Fibroblast of gingiva (primary cell): ENCODE measurements at places on chromosomes 16 and 17.

DNA sequence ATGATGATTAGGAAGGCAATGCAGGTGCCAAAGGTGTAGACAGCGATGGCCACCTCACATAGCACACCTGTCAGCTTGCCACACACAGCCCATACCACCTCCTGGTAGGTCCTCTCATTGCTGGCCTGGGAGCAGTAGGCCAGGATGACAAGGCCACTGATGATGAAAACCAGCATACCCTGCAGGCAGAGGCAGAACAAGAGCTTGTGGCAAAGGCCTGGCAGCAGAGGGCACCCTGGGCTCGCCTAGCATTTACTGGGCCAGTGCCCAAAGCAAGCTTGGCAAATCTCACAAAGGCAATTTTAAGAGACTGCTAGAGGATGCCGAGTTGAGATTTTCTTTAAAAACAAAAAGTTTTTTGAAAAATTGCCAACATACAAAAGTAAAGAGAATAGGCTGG, 5.9 kb downstream of the SLC38A7 start:
- DNase-seq: peak; percentile 77

GRCh38 chr17:72862276-72862999, 230.1 kb downstream of the SLC39A11 start:
- DNase-seq: no peak

DNA sequence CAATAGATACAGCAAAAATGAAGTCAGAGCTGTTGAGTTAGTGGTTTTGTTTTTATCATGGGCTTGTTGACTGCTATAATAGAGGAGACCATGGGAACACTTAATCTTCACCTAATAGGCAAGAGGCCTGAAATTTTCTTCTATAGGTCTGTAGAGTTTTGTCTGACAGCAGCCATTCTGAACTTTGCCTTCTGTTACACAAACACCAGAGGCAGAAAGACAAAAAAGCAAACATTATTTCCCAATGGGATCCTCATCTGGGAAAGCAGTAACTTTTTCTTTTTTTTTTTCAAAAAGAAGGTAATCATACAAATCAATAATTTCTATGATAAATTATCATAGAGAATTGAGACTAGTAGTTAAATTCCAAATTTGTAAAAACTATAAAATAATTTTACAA, 494.1 kb downstream of the TOX3 start:
- DNase-seq: no peak

DNA sequence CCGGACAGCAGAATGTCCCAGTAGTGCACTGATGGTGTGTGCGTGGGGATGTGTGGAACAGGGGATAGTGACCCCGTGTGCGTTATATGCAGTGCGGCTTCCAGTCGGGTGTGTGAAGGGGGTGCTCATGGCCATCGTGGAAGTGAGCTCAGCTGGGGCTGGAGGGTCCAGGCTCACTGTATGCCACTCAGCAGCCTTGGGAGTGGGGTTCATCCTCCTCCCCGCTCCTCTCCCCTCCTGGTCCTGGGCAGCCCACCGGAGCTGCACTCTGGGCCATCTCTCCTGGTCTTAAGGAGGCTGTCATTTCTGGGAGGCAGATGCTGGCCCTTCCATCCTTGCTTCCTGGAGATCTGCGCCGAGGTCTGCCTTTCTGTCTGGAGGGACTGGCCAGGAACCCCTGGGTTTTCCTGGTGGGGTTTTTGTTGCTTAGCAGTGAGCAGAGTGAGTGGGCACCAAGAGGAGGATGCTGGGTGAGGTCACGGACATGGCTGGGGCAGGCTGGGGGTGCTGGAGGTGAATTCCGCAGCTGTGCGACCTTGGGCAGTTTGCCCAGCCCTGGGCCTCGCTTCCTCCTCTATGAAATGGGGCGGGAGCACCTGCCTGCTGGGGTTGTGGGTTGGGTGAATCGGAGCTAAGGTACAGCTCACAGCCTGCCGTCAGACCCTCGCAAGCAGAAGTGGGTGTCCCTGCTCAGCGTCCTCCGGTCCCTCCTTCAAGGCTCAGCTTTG, 164.1 kb downstream of the SEC14L1 start:
- DNase-seq: no peak

DNA sequence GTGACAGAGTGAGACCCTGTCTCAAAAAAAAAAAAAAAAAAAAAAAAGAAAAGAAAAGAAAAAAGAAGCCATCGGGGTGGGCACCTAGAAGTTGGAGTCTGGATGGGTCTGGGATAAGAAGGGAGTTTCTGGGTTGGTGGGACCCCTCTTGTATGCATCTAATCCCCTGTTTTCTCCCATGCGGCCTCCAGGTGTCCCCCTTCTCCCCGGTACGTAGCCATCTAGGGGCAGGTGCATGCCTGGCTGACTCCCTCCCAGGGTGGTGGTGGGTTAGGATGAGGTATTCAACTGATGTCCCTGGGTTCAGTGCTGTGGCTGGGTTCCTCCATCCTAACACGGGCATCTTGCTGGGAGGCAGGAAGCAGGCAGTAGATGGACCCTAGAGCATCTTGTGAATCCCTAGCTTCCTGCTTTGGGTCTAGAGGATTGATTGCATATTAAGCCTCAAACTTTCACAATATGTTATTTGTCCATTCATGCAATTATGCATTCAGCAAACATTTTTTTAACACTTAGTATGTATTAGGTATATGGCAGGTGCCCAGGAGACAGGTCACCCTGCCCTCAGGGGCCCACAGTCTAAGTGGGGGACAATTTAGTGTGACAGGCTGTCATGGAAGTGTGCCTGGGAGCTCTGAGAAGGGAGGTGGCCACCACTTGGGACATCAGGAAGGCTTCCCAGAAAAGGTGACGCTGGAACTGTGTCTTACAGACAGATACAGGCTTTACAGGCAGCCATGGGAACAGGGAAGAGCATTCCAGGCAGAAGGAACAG, 13.1 kb downstream of the FMNL1 start:
- DNase-seq: no peak

DNA sequence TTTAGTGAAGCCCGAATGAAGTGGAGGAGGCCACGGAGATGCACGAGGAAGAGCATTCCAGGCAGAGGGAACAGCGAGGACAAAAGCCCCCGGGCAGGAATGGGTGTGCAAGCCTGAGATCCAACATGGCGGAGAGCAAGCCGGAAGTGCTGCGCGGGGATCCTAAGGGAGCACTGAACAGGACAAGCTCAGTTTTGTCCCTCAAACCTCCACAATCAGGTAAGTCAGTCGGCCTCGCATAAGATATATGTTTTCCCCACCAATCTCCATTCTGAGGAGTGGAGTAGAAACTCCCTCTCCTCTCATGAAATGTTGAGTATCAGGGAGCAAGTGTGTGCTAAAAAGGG, 32.9 kb upstream of the USP22 start:
- DNase-seq: no peak

DNA sequence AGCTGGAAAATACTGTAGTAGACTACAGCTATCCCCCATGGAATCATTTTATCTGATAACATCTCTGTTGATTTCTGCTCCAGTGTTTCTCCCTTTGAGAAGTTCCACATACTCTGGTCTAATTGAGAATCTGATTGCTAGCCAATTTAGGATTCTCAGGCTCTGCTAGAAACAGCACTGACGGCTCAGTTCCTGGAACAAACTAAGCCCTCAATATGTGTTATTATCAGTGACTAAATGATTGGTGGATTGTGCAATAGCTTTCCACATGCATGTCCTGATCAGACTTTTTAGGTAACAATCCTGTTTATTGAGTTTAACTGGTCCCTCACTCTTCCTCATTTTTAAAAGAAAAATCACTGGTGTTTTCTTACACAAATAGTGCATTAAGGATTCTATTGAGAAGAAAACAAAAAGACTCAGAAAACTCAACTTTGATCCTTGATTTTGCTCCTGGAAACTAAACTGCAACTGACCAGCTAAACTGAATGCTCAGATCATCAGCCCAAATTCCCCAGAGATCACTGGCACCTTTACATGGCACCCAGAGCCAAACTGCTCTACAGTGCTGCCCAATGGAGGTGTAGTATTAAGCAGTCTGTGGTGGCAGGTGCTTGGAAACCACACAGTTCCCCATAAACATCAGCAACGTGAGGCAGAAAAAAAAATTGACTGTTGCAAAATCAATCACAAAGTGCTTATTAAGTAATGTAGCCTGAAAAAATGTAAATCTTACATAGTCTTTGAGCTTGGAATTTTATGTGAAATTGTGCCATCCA, 423.7 kb downstream of the TOX3 start:
- DNase-seq: no peak

DNA sequence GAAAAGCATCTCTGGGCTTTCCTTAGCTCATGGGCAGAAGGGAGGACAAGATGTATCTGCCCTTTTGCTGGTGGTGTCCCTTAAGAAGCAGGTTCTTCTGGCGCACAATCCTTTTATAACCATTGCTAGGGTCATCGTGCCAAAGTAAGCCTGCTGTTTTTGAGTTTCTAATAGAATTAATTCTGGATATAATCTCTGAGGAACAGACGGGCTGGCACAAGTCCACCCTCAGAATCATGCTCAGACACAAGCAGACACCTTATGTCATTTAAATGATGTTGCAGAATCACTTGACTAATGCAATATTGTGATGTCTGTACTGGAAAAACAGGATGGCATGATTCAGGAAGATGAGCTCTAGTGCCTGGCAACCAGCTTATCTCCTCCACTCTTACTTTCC, 18.8 kb upstream of the MMD start:
- no peak for DNase-seq

GRCh38 chr17:5500589-5501391, 14.4 kb downstream of the MIS12 start:
- peak; percentile 81 for DNase-seq

GRCh38 chr16:49698931-49699840, 156.7 kb downstream of the ZNF423 start:
- DNase-seq: peak; percentile 31

- DNase-seq: no peak
Observed at GRCh38 chr16:24139282-24139681, 116.9 kb upstream of the CACNG3 start.

DNA sequence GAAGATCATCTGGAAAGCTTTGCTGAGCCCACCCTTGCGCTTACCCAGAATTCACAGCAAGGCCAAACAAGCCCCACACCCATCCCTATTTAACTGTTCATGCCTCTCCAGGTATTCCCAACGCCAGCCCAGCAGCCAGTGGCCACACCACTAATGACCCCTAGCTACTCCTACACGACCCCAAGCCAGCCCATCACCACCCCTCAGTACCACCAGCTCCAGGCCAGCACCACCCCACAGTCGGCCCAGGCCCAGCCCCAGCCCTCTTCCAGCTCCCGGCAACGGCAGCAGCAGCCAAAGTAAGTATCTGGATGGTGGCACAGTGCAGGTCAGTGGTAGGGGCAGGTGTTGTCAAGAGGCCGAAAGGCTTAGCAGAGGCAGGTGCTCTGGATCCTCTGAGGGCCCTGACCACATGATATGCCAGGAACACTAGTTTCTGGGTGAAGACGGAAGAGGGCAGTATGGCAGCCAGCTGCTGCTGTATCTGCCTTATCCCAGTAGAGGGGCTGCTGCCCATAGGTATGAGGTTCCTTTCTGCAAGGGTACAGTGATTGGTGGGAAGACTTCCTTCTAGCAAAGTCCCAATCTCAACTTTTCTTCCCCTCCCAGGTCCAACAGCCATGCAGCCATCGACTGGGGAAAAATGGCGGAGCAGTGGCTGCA, 10.7 kb downstream of the PROCA1 start:
- no peak for DNase-seq

DNA sequence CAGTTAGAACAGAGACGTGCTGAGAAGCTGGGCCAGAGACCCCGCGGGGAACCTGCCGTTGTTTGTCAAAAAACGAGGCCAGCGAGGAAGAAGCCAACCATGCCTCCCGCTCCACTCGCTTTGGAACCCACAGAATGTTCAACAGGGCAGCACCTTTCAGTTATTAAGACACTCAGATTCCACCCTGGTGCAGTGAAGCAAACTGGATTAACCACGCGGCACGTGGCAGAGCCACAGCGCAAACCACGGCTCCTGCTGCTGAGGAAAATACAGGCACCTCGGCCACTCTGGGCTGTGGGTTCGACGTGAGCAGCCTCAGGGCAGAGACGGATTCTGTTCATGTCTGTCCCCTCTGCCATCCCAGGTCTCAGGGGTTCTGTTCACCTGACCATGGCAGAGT, 24.4 kb downstream of the ALOX15 start:
- DNase-seq: no peak

DNA sequence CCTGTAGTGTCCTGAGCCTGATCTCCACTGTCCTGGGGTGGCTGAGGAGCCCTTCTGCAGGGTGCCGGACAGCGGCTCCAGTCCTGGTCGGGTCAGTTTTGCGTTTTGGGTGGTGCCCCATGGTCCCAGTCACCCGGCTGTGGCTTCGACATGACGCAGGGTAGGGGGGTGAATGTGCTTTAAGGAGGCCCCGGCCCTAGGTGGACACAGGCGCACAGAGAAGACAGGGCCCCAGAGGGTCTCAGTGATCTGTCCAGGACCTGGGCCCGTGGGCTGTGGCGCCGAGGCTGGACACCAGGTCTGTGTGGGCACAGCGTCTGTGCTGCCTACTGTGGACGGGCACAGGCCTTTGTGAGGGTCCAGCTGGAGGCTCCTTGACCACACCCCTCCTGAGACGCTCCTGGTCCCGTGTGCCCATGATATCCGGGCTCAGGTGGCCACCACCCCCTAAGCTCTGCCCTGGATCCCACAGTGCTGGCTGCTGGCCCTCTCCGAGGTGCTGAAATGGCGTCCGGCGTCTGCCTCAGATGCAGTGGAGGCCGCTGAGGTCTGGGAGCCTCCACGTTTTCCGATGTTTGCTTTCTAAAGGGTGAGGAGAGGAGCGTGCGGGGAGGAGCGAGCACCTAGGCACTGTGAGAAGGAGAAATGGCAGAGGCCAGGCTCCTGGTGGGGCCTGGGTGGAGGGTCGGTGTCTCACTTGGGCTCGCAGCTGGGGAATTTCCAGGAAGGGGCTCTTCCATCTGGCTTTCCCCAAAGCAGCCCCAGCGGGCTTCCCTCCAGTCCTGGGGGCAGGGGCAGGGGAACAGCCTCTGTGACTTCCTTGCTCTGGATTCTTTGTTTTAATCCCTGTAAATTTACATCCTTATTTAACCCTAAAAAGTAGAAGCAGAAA, 56.1 kb upstream of the ACSF3 start:
- DNase-seq: no peak

DNA sequence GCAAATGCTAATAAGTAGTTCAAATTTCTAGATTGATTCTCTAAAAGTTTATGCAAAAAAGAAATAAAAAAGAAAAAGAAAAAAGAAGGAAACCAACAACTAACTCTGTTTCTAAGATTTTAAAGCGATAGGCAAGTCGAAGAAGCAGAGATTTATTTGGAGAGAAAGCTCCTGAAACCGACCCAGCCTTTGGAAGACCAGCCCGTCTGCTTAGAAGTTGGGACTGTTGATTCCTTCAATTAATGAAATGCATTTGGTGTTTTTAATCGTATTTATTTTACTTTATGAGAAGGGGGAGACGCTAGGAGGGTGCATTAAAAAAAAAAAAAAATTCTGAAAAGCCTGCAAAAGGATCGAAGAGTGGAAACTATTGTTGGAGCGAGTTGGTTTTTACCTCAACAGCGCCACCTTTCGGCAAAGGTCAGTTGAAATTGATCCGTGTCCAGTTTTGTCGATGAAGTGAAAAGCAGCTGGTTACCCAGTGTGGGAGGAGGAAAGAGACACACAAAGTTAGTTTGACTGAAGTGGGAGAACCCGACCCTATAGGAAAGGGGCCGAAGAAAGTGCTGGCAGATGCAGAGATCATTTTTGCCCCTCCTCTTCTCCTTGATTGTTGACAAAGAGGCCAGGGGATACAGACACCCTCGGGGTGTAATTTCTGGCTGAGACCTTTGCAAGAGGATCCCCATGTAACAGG, 1.5 kb upstream of the MAF start:
- DNase-seq: peak; percentile 60

- DNase-seq: no peak
Observed at GRCh38 chr17:36197387-36197703, 787 bp upstream of the CCL3L1 start.

- no peak for DNase-seq
Observed at GRCh38 chr17:56445692-56446411, 147.6 kb upstream of the NOG start.

GRCh38 chr16:49844359-49844758, 11.6 kb downstream of the ZNF423 start:
- no peak for DNase-seq
